ENCODE measurements at places on chromosomes 1 and 21.
A peak's percentile ranks its signal among the peaks of the same experiment; 100 is the strongest.

- H3K36me3 ChIP-seq = no peaks in the 10 kb centered on the region
- peak; percentile 65 for DNase-seq
- peak overlapping the region; percentile 93 for H3K27ac ChIP-seq
- peak overlapping the region; percentile 97 for H3K4me3 ChIP-seq
- no peaks in the 10 kb centered on the region for H3K27me3 ChIP-seq
- peaks cover 48% of the 10 kb centered on the region for H3K4me1 ChIP-seq
Measured at GRCh38 chr1:42334240-42335049, 590 bp downstream of the FOXJ3 start.

DNA sequence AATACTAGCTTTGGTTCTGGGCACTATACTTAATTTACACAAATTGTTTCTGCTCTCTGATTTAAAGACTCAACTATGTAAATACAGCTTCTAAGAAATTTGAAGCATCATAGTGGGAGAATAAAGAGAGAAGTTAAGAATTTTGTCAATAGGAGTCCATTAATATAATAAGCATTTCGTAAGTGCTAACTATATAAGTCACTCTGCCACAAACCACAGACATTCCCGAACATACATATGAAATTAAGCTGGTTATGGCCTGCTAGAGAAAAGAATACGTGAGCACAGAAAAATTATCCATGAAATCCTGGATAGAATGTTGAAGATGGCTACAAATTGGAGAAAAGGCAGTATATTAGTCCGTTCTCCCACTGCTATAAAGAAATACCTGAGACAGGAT, 526.2 kb downstream of the MRPL39 start:
- H3K4me1 ChIP-seq = no peaks in the 10 kb centered on the region
- no peak for DNase-seq
- H3K4me3 ChIP-seq = no peak overlapping the region

DNA sequence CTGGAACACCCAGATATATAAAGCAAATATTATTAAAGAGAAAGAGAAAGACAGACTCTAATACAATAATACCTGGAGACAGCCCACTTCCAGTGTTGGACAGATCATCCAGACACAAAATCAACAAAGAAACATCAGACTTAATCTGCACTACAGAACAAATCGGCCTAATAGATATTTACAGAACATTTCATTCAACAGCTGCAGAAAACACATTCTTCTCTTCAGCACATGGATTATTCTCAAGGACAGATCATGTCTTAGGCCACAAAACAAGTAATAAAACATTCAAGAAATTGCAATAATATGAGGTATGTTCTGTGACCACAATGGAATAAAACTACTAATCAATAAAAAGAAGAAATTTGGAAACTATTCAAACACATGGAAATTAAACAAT, 398.3 kb upstream of the DUSP10 start:
- no peak overlapping the region for H3K4me3 ChIP-seq
- H3K4me1 ChIP-seq = no peaks in the 10 kb centered on the region
- no peak for DNase-seq
- no peak overlapping the region for H3K27ac ChIP-seq
- no peaks in the 10 kb centered on the region for H3K27me3 ChIP-seq

GRCh38 chr21:24948186-24948585, 659.1 kb downstream of the MRPL39 start:
- H3K4me3 ChIP-seq = no peak overlapping the region
- H3K4me1 ChIP-seq = no peaks in the 10 kb centered on the region
- H3K36me3 ChIP-seq = no peaks in the 10 kb centered on the region
- no peaks in the 10 kb centered on the region for H3K27me3 ChIP-seq

All from HepG2 (cell line).